ENCODE measurements at places on chromosomes 11 and 22.

DNA sequence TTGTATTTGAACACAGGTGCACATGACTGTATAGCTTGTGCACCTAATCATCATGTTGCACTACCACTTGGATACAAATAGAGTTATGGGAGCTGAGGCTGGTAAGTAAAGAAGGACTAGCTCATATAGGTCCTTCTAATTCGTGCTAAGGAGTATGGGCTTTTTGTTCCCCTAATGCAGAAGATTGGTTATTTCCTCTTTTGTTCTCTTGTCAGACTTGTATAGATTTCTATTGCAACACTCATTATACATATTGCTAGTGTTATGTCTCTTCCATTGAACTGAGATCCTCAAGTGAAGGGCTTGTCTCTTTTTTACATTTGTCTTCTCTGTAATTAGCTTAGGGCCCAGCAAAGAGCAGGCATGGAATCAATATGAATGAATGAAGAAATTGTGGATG lies 54.1 kb upstream of the ARHGAP20 start:
- DNase-seq = no peak

DNA sequence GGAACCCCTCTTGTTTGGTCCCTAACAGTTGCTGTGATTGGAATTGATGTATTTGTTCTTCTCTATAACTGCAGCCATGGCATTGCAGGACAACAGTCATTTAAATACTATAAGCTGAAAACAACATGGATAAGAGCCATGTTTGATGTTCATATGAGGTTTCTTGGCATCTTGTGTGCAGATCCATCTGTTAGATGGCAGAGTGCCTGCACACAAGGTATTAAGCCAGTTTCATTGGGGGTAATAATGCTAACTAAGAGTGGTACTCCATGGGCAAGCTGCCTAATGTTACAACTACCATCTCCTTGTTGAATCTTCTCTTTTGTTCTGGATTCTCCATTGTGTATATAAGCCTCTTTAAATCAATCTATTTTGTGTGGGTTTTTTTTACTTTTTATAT lies 206.0 kb upstream of the CHORDC1 start:
- DNase-seq = no peak

GRCh38 chr11:123698546-123699127 lies 42.8 kb downstream of the ZNF202 start:
- no peak for DNase-seq

- DNase-seq = no peak
Observed at GRCh38 chr22:20554824-20555223, 47.4 kb downstream of the MED15 start.

- DNase-seq = no peak
Observed at GRCh38 chr22:40218723-40219294, 41.1 kb downstream of the TNRC6B start.

- DNase-seq = no peak
Observed at GRCh38 chr11:116427337-116427902, 345.4 kb downstream of the BUD13 start.

DNA sequence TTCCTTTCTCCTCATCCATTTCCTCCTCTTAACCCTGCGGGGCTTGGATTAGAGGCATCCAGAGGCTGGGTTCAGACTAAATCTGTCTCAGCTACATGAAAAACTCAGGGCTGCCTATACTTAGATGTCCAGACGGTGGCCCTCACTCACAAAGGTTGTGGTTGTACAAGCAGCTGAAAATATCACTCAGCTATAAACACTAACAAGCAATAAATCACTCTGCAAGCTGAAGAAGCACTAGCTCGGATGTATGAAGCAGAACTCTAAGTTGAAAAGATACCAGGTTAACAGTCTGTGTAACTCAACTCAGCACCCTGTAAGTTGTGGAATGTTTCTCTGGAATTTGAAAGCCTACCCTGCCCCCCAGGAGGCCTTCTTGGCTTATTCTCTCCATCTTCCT lies 82.9 kb downstream of the EXT2 start:
- DNase-seq = no peak

- no peak for DNase-seq
Observed at GRCh38 chr11:125679397-125679796, 1.2 kb downstream of the ACRV1 start.
